ENCODE measurements at places on chromosomes 1 and 21. TPM values are rescaled to one million over a fixed set of nuclear protein-coding genes. Genes with fewer than 3 reads are reported as not detected.

MYOG gene
- not detected for total RNA-seq

SLC5A9 gene
- not detected for total RNA-seq

THEM5 gene
- total RNA-seq = not detected

TMEM269 gene
- total RNA-seq = 0.94 TPM

C21orf91 gene
- total RNA-seq = 13.5 TPM

C21orf58 gene
- total RNA-seq = 5.9 TPM

EVA1C gene
- 2.8 TPM for total RNA-seq

SPRR2G gene
- not detected for total RNA-seq

OXCT2 gene
- total RNA-seq = 0.31 TPM

CLIC6 gene
- total RNA-seq = not detected

CCDC27 gene
- not detected for total RNA-seq

CNR2 gene
- not detected for total RNA-seq

All from parietal lobe (tissue), 2 donors.